Amniotic epithelial cell (primary cell): ENCODE measurements at places on chromosomes 16 and 17.

- DNase-seq, result no peak
Measured at GRCh38 chr17:15650741-15651582, 31.5 kb upstream of the FBXW10B start.

GRCh38 chr17:57666201-57666870 lies 78.8 kb downstream of the CCDC182 start:
- no peak for DNase-seq

- no peak for DNase-seq
Measured at GRCh38 chr17:58335061-58335731, 6.6 kb upstream of the TSPOAP1 start.

DNA sequence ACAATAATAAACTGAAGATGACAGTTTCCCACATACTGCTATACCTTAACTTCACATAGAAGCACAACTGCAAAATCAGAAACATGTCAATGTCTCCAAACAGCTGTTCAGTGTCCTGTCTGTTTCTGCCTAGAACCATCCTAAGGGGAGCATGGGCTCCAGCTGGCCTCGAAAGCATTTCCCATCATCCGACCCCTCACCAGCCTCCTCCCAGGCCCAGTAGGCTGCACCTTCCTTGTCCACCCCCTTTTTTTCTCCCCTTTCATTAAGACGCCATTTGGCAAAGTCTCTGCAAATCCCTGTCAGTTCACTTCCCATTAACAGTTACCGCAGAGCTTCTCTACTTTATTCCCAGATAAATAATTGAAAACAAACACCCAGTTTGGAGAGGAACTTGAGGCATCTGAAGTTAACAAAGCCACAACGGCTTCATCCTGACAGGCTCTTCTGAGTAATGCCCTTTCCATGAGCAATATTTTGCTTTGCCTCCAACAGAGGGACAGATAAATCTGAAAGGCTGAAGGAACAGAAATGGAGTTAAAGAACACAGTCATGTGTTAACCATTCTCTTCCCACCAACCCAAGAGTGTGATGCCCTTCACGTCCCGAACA lies 65.3 kb downstream of the SLC39A11 start:
- DNase-seq, result peak; percentile 75

DNA sequence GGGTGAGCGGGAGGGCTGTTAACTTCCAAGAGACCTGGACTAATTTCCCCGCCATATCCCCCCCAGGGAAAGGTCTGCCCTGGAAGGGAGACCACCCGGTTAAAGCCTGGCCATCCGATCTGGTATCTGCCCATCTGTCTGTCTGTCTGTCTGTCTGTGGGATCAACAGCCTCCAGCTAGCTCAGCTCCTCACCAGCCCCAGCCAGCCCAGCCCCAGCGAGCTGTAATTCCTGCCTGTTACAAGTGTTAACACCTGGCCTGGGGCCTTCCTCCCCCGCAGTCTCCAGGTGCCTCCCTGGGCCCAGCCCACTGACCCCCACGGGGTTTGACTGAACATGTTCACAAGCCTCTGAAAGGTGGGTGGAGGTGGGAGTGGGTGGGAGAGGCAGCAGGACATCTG lies 4.0 kb downstream of the WNT3 start:
- no peak for DNase-seq

GRCh38 chr17:5759501-5759925 lies 175.2 kb upstream of the NLRP1 start:
- peak; percentile 66 for DNase-seq
